ENCODE measurements at places on chromosomes 12 and 14.

- DNase-seq, result no peak
Measured at GRCh38 chr12:122111089-122111641, 32.6 kb downstream of the MLXIP start.

DNA sequence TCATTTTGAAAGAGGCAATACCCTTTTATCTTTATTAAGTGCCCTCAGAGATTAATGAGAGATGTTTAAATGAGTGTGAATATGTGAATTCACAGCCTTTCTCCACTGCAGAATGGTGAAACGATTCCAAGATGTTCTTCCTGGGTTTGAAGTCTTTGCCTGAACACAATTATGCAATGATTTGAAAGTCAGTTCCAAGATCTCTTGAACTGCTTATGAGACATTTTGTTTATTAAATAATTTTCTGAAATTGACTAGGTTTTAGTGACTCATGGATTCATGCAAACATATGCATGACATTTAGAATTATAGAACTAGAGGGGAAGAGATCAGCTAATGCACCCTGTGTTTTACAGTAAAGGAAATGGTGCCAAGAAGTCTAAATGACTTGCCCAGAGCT lies 118.1 kb upstream of the SLC38A2 start:
- no peak for DNase-seq

GRCh38 chr12:120119271-120119973 lies 2.9 kb upstream of the RAB35 start:
- DNase-seq, result peak; percentile 36

DNA sequence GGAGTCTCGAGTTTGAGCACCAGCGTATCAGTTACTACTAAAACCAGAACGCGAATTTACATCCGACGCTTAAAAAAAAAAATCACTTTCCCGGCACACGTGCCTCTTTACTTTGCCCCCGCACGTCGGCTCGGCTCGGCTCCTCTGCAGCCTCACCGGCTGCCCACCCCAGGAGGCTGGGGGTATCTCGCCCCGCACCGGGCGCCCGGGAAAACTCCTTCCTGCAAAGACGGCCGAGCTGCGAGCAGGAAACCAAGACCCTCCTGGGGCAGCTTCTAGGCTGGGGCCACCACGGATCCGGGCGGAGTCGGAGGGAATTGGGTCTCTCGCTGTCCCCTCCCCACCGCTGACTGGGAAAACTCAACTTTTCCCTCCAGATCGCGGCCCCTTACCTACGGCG lies 610 bp downstream of the VSIG10 start:
- no peak for DNase-seq

DNA sequence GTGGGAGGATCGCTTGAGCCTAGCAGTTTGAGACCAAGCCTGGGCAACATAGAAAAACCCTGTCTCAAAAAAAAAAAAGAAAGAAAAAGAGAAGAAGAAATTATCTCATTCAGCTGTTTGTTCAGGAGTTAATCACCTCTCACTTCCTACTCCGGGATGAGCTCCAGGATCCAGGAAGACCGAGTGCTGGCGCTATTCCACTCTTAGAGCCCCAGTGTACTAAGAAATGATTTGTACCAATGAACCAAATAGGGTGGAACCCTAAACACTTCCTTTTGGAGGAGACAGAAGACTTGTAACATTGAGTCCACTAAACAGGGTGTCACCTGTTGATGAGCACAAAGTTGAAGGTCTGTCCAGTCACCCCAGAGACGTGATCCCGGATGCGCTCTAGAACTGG lies 3.6 kb downstream of the ALKBH2 start:
- no peak for DNase-seq

DNA sequence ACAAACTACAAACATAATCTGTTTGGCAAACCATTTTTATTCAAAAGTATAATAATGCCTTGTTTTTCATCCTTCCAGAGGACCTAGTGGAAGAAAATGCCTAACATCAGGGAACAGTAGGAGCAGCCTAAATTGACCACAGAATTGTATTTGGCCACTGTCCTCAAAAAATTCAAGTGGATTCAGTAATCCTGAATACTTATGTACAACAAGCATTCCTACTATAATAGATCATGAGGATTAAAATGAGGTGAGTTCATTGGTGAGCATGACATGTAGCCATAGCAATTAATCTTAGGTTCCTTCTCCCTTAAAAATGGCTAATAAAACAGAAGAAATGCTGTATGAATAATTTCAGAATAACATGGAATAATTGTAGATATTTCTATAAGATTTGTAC lies 209.3 kb downstream of the DAD1 start:
- no peak for DNase-seq

DNA sequence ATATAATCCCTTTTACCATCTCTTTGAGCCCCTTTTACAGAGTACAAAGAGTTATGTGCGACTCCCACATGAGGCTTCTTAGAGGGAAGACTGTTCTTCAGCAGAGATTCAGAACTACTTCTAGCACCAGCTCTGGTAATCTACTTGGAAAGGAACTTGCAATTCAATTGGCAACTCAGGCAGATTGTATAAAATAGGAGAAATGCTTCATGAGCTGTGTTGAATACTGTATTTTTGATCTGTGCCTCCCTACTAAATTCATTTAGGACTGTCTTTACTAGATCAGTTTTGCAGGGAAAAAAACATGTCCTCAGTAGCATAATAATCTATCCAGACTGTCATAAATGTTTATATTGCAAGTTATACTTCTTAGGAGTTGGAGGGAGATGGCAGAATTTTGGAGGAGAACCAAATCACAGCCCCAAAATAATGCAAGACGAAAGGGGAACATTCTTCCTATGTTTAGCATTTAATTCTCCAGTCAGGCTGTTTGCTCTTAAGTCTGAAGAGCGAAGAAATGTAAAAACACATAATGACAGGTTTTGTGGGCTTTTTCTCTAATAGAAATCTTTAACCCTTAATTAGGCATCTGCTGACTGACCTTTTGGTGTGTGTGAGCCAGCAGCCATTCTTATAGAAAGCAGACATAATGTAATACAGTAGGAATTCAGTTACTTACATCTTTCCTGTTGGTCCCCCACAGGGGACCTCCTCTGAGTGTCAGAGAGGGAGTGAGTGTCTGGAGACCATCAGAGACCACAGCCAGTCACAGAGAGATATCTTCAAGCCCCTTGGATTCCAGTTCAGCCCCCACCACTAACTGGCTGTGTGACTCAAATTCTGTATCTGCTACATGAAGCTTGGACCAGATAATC lies 3.9 kb downstream of the ANO4 start:
- DNase-seq, result no peak

- no peak for DNase-seq
Measured at GRCh38 chr14:95046711-95047681, 110.3 kb downstream of the DICER1 start.

GRCh38 chr12:48442179-48442847 lies 30.0 kb upstream of the ANP32D start:
- DNase-seq, result no peak

DNA sequence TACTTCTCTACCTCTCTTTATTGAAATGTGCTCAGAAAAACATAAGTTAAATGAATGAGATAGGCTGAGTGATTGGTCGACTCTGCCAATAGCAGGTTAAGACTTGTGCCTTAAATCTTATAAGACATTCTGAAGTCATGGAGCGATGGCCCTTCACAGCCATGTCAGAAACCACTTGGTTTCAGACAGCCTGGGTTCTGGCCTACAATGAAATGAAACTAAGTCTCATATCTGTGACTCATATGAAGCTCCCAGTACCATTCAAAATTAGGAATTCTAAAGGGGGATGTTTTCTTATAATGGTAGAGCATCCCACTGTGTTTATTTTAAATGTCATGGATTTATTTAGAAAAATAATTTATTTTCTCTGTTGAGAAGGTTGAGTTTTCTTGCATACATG lies 42.6 kb downstream of the PLXNC1 start:
- no peak for DNase-seq

GRCh38 chr12:45227316-45228067 lies 11.6 kb downstream of the ANO6 start:
- no peak for DNase-seq

GRCh38 chr12:94380507-94380906 lies 79.2 kb downstream of the CEP83 start:
- DNase-seq, result no peak

- DNase-seq, result no peak
Measured at GRCh38 chr14:29645117-29645516, 282.5 kb downstream of the PRKD1 start.

GRCh38 chr14:77014734-77015133 lies 13.8 kb downstream of the IRF2BPL start:
- no peak for DNase-seq

- DNase-seq, result no peak
Measured at GRCh38 chr14:40402957-40403356, 970.7 kb upstream of the FBXO33 start.

DNA sequence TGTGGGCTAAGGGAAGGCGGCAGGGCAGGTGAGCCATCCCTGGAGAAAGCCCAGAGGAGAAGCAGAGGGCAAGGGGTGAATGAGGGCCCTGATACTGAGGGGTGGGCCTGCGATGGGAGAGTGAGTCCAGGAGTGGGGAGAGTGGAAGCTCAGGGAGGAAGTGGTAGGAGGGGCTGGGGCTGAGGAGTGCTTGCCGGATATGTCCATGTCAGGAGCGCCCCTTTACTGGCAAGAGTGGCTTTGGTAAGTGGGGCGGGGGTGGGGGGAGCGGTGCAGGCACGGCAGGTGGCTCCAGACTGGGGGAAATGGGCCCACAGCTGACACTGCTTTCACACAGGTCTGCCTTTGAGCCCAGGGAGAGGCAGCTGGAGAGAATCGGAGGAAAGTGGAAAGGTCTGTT lies 86.4 kb upstream of the GPR68 start:
- no peak for DNase-seq

DNA sequence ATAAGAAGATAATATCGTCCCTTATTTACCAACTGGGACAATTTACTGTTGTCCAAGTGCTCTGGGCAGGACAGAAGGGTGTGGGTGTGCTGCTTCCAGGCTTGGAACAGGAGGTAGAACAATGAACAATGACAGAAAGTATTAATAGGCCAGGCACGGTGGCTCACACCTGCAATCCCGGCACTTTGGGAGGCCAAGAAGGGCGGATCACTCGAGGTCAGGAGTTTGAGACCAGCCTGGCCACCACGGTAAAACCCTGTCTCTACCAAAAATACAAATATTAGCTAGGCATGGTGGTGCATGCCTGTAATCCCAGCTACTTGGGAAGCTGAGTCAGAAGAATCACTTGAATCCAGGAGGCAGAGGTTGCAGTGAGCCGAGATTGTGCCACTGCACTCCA lies 2.5 kb downstream of the IFI27 start:
- no peak for DNase-seq

DNA sequence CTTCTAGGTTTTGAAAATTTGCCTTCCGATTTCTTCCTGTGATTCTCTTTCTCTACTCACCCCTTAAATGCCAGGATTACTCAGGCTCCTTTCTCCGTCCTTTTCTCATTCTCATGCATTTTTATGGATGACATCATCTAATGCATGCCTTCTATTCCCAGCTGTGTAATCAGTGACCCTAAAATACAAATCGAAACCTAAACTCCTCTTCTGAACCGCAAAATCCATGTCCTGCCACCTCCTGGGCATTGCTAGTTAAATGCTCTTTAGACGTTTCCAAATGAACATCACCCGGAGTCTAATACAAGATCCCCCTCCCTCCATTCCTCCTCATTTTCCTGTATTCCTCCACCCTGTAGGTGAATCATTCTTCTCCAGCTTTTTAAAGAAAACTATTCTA lies 1703.1 kb upstream of the FLRT2 start:
- no peak for DNase-seq

DNA sequence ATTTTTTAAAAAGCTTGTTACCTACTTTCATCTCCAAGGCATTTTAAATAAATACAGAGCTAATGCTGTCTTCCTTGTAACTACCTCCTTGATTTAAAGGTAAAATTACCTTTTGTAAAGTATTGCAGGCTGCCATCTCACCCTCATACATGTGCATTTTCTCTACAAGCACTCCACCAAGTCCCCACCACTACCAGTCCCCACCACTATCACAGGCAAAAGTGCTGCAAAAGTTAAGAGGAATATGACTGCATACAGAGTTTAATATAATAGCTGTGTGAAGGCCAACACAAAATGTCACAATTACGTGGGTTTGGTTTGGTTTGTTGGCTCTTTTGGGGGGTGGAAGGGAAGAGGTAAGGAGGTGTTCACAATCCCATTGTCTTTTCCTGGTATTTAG lies 9.6 kb downstream of the SIX1 start:
- no peak for DNase-seq

DNA sequence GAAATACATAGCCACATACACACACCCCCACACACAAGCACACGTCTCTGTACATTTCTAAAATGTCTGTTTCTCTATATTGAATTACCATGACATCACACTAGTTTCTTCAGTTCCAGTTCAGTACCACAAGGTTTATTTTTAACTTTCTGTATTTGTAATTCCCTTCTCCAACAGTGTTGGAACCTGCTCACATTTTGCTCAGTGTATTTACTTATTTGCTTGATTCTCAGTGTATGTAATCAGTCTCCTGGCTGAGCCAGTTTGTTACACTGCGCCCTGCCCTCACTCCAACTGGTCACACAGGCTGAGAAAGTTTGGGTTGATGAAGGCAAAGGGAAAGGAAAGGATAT lies 67.1 kb downstream of the MON2 start:
- no peak for DNase-seq

GRCh38 chr14:96239711-96240141 lies 16.3 kb upstream of the BDKRB1 start:
- DNase-seq, result no peak

- DNase-seq, result no peak
Measured at GRCh38 chr12:131028587-131029338, 75.1 kb downstream of the ADGRD1 start.

- no peak for DNase-seq
Measured at GRCh38 chr12:114746297-114747011, 62.5 kb upstream of the TBX3 start.

DNA sequence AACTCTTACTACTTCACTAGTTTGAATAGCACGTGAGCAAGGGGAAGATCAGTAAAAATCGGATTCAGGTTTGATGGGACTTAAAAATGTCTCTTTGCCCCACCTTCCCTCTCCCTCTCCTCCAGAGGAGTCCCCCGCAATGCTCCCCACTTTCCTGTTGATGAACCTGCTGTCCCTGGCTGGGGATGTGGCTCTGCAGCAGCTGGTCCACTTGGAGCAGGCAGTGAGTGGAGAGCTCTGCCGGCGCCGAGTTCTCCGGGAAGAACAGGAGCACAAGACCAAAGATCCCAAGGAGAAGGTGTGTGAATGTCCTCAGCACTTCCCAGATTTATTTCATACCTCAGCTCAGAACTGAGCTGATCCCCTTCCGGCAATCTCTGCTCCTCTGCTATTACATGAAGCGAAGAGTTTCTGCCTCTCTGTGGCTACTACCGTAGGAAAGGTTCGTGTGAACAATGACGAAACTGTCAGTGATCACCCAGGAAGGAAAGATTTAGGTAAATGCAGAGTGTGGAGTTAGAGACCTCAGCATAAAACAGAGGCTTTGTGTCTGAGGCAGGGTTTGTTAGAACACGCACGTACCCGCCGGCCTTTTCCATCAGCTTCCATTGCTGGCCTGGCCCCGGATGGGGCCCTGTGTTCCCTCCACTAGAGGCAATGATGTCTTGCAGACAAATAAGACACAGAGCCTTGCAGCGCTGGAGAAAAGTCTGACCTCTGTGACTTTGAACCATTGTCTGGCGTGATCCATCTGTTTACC lies 7.4 kb upstream of the GAPDH start:
- no peak for DNase-seq

Data from hematopoietic multipotent progenitor cell treated with erythropoietin and hydrocortisone succinate and interleukin-3 and kit ligand, for 17 days (in vitro differentiated cells).